G401 (cell line): ENCODE measurements at places on chromosomes 7 and 10.

- DNase-seq: peak; percentile 70
These were observed 327.6 kb downstream of the TNS3 start for GRCh38 chr7:47254081-47254977.

GRCh38 chr7:47342296-47343060, 239.4 kb downstream of the TNS3 start:
- no peak for DNase-seq

DNA sequence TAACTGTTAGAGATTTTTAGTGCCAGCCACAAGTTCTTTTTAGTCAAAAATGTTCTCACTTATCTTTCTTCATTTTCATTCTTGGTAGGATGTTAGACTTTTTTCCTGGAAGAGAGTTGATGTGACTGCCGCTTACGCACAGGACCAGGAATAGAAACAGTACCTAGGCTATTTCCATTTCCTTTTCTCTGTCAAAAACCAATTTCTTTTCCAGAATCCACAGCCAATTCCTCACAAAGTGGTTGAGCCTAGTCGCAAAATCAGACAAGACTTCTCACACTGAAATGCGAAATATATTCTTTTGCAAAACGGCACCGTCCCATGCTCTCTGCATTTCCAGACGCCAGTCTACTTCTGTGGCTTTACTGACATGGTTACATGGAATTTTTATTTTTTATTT, 394.2 kb downstream of the GALNT17 start:
- no peak for DNase-seq

DNA sequence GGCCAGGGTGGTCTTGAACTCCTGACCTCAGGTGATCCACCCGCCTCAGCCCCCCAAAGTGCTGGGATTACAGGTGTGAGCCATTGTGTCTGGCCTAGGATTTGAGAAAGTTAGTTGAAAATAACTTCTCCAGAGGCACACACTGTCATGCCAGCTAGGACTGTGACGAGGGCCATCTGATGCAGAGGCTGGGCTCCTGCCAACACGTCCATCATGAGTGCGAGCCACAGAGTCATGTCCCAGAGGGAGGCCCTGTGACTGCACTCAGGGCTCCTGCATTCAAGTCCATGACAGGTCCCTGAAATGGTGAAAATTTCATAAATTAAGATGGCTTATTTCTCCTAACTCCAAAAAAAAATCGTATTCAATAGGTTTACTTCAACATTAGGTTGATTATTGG, 17.1 kb downstream of the C10orf120 start:
- no peak for DNase-seq

- DNase-seq: peak; percentile 88
These were observed 18.9 kb upstream of the MYL7 start for GRCh38 chr7:44159824-44160630.

DNA sequence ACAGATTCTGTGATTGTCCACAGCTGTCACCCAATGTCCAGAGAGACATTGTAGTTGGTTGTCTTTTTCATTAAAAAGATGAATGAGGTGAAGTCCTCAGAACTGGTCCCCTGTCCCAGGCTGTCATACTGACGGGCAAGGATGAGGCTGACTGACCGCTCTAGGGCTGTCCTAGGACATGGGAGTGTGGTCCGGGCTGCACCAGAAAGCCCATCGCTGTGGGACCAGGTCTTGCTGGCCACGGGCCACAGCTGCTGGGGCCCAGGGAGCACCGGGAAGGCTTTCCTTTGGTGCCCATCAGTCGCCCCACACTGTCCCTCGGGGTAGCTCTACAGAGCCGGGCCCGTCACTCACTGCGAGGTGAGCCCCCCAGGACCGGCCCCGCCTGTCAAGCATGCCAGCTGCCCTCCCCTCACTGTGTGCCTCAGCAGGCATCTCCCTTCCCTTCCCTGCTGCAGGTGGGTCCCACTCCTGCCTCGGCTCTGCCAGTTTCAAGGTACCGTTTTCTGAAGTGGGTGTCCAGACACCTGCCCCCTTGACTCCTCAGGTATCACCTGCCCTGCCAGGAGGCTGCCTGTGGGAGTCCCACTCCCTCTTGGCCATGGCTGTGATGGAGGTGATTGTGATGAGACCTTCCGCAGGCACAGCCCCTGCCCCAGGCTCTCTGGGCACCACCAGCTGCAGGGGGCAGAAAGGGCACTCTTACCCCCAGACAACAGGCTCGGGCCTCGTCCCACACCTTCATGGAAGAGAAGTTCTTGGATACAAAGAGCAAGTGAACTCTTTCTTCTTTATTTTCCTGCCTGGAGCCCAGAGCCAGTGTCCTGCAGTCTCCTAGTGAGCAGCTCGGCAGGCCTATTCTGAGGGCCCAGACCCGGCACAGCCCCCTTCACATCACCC, 21.7 kb downstream of the LRRC27 start:
- DNase-seq: no peak

- peak; percentile 42 for DNase-seq
These were observed 34.1 kb downstream of the LRRC20 start for GRCh38 chr10:70348228-70348850.
